ENCODE measurements at places on chromosomes 5 and 9.

DNA sequence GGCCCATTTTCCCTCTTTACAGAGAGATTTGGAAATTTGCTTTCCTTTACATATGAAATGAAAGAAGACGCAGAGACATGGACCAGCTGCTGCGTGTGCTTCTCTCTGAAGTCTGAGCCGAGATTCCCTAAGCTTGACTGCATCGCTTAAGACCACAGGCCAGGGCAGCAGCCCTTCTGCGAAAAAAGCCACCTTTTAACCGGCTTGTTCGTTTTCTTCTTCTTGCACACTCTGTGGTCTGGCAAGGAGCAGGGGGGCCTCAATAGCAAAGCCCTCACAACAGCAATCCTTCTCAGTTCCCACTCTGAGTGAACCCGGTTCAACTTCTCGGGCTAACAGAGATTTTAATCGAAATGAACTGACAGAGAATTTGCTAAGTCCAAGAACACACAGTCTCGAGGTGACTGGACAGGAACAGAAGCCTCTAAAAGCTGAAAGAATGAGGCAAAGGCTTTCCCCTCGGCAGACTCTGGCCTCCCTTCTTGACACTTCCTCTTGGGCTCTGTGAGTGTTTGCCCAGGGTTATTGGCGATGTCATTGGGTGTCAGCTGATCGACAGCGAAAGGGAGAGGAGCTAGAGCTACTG, 512.9 kb upstream of the KLF4 start:
- peak; percentile 58 for ATAC-seq

DNA sequence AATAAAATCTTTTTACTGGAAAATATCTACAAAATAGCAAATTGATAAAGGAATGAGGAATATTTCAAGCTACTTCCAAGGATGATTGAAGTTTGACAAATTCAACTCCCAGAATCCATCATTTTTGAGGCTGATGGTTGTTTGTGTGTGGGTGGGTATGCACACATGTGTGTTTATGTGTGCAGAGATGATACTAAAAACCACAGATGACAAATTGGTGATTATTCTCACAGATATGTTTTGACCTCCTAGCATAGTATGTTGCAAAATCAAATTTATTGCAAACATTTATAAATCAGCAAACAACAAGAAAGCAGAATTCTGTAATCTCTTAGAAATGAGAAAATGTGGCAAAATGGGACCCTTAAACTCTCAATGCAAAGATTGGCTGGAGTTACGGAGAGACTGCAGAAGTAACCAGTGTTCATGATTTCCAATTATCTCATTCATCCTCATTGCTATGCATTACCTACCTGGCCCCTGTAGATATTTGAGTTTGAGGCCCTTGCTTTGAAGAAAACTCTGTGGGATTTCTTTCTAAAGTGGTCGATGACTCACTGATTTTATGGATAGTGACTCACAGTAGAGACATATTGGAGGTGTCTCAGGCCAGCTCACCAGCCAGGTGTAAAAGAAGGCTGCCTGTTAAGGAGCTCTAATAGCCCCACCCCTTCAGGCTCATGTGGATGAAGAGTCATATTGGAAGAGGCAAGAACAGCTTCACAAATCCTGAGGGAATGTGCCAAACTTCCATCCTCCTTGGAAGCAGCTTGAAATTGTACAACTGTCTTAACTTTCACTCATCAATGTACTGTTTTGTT, 44.6 kb upstream of the TMC1 start:
- ATAC-seq: no peak

- peak; percentile 75 for ATAC-seq
Observed at GRCh38 chr5:14727428-14727865, 62.9 kb downstream of the OTULIN start.

- ATAC-seq: no peak
Observed at GRCh38 chr5:6780802-6781391, 67.7 kb downstream of the TENT4A start.

DNA sequence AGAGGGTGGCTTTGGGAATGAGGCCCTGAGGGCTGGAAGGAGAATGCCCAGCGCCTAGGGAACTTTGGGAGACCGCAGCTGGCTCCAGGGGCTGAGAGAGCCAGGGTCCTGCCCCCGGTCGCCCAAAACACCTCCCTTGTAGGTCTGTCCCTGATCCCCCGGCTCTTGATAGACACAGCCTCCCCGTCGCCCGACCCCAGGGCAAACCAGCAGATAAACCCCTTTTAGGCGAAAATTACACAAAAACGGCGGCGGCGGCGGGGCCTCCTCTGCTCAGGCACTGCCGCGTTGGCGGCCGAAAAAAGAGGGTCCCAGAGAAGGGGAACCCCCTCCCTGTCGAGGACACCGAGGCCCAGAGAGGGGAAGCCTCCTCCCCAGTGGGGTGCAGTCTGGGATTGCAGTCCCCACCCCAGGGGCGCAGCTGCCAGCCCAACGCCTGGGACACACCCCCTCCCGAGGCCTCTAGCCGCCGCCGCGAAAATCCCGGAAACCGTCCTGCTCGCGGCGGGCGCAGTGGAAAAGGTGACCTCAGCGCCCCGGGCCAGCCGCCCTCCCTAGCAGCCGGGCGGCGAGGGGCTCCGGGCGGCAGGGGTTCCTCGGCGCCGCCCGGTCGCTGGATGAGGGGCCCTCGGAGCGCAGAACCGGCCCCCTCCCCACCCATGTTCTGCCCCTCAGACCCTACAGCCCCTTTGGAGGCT, 3.1 kb upstream of the BARX1 start:
- ATAC-seq: no peak

DNA sequence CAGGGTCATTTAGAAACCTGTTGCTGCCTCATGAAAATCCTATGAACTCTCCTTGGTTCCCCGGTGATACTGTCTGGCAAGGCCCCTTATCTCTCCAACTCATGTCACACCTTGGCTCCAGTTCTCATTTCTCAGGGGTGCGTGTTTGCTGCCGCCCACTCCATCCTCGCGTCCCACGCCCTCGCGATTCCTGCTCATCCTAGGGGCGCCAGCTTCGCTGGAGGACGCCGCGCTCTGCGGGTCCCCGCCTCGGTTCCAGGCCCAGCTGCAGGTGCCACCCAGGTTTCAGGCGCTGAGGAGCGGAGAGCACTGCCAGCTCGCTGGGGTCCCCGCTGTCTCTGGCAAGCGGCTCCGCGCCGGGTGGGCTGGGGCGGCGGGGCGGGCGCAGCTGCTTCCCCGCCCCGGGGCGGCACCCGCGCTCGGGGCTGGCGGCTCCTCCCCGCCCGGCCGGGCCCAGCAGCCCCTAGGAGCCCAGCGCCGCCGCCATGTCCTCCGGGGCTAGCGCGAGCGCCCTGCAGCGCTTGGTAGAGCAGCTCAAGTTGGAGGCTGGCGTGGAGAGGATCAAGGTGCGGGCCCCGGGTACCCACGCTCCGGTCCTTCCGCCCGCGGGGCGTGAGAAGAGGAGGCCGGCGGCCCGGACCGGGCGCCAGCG, at the start of gene GNG10:
Gene GNG10 (plus strand): TSS at position 456 of the 652 bp plus-strand sequence. CDS start 30 bp downstream, at position 486.
- ATAC-seq: peak; percentile 93

- ATAC-seq: no peak
Observed at GRCh38 chr9:35905051-35905781, 786 bp upstream of the HRCT1 start.

DNA sequence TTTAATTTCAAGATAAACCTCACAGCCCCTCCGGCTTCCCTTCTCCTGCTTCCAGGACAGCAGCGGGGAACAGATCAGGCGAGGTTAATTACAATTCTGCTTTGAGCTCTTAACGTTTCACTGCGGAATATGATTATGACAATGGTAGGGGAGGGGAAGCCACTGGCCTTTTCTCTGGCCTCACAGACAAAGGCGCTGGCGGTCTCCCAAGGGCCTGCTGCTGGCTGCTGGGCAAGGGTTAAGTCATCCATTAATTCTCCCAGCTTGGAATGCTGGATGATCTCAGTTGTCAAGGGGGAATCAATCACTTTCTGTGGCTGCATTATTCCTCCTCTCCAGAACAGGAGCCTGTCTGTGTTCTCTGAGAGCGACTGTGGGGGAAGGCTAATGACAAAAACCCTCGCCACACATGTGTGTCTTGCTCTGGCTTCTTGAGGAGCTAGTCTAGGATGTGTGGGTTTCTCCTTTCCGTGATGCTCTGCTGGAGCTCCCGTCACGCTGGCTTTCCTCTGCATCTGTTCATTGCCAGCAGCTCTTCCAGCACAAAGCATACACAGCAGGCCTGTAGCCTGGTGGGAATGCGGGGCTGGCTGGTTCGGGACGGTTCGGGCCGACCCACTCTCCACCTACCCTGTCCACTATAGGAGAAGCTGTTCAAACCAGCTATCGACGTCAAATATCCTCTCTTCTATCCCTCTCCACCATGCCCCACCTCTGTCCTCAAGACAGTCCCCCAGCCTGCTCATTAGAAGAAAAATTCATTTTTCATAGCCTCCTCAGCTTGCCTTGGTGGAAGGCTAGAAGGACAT, 82.8 kb downstream of the DCP2 start:
- ATAC-seq: no peak

DNA sequence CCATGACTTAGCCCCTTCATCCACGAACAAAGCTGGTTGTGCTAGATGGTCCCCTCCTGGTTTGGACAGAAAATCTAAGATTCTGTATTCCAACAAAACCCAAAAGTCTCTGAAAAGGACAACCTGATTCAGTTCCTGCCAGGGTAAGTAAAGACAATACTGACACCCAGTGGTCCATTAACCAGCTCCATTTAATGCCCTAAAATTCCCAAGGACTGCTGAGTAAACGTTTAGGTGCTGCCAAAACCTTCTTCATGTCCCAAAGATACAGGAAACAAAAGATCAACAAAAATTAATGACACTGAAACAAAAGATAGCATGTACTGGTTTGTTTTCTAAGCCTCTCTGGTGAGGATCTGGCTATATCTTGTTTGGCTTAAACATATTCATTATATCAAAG, 25.3 kb upstream of the PPP1R2B start:
- ATAC-seq: no peak

DNA sequence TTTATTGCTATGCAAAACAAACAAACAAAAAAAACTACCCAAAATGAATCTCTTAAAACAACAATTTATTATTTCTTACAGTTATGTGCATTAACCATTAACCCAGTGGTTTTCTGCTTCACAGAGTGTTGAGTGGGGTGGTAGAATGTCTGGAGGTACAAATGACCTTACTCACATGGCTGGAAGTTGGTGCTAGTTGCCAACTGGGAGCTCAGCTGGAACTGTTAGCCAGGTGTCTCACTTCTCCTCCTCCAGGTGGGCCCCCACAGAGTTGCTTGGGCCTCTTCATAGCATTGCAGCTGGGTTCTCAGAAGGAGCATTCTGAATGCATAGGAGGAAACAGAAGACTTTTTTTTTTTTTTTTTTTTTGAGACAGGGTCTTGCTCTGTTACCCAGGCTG, 10.5 kb upstream of the B4GALT1 start:
- ATAC-seq: no peak

DNA sequence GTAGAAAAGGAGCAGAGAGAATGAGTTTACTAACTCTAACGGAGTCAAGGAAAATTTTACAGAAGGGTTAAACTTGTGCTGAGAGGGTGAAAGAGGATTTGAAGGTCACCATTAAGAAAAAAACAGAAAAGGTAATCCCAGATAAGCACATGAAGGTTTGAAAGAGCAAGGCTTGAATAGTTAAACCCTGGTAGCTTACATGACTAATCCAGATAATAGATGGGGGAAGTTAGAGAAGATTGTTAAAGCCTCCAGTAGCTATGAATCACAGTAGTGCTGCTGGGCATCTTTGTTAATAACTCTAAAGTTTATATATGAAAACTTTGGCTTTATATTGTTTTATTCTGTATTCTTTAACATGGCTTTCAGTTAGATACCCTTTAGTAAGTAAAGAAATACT, 354.5 kb upstream of the FTMT start:
- no peak for ATAC-seq

DNA sequence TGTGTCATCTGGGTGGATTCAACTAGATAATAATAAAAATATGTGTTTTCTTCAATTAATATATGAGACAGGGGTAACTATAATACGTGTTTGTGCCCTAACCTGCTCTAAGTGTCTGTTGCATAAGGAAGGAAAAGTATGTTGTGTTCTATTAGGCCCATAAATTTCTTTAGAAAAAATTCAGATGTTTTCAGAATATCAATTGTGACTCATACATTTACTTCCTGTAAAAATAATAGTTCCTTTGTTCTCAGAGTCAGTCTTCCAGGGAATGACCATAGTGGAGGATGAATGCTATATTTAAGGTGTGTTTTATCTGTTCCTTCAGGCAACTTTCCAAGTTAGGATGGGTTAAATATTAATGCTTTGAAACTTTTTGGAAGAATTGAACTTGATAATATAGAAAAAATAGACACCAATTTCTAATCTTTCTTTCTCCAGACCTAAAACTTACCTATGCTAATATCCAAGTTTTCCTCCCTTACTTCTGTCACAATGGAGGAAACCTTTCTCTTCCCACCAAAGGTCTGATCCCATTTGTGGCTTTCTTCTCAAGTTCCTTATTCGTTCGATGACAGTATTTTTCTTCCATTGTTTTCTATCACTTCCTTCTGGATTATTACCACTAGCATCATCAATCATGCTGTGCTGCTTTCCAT, 49.9 kb downstream of the ISL1 start:
- no peak for ATAC-seq

DNA sequence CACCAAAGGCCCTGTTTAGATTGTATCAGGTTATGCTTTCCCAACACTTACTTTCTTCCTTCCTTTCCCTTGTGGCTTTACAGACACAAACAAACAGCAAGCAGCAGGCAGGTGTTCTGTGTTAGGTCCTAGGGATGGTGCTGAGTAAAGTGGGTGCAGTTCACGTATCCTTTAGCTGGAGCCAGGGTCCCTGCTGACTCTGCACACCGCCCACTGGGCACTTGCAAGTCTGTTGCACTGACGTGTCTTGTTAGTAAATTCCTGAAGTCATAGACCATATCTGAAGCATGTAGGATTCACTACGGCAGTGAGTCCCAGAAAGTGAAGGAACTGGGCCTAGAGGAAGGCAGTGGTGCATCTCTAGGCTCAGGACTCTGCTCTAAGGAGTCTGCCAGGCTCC, 96.5 kb downstream of the DAPK1 start:
- no peak for ATAC-seq

Data from gastroesophageal sphincter (tissue), 4 donors.